ENCODE measurements at places on chromosomes 3 and 15.

GRCh38 chr15:41347236-41347635 is 14.6 kb downstream of the NUSAP1 start:
- no peak for DNase-seq

DNA sequence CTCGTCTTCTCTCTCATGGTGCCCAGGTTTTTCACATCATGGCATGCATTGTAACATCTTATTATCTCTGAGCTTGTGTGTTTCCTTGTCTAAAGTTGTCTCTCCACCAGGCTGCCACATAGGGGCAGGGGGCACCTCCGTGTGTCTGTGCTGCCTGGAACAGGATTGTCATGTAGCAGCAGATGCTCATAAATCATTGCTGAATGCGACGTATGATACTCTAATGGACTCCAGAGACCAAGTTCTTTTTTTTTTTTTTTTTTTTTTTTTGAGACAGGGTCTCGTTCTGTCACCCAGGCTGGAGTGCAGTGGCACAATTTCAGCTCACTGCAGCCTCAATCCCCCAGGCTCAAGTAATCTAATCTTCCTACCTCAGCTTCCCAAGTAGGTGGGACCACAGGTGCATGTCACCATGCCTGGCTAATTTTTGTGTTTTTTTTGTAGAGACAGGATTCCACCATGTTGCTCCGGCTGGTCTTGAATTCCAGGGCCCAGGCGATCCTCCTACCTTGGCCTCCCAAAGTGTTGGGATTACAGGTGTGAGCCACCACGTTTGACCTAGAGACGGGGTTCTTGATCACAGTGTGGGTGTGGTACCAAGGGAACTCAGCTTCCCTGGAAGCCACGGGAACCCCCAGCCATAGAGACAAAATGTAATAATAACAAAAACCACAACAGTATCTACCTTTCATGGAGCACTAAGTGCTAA is 4.7 kb upstream of the DNASE1L3 start:
- DNase-seq, result no peak

GRCh38 chr3:50674349-50675178 is at the start of gene DOCK3:
Gene DOCK3 (plus strand): TSS chr3:50674927. CDS start chr3:50675264, 337 bp downstream.
- no peak for DNase-seq

- no peak for DNase-seq
Observed at GRCh38 chr3:168025076-168025475, 70.6 kb downstream of the GOLIM4 start.

- DNase-seq, result no peak
Observed at GRCh38 chr3:176848431-176849214, 348.7 kb downstream of the TBL1XR1 start.

All from BJ (cell line).